DMS53 (cell line): ENCODE measurements at places on chromosomes 7 and 10.

DNA sequence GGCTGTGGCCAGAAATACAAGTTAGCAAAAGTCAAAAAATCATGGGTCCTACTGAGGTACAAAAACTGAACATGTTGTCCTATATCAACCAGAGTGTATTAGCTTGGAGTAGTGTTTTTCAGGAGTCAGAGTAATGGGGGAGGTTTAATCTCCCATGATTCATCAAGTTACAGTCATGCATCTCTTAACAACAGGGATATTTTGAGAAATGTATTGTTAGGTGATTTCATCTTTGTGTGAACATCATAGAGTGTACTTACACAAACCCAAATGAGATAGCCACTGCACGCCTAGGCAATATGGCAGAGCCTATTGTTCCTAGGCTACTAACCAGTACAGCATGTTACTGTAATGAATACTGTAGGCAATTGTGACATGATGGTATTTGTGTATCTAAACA is 14.9 kb upstream of the TES start:
- DNase-seq = peak; percentile 17

- no peak for DNase-seq
These were observed 75.2 kb upstream of the TNS3 start for GRCh38 chr7:47657126-47657525.

DNA sequence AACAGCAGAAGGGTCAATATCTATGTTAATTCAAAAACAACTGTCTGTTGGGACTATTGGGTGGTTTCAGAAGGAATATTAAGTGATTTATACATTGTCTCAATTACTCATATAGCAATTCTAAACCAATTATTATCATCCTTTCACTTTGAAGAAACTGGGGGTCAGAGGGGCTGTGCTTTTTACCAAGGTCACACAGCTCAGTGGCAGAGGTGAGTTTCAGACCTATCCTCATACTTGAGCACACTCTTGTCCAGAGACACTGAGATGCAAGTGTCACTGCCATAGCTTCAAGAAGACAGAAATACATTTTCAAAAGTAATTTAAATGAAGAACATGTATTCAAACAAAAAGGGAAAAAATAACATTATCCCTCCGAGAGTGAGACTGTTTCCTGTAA is 195.3 kb downstream of the ARL4A start:
- no peak for DNase-seq

DNA sequence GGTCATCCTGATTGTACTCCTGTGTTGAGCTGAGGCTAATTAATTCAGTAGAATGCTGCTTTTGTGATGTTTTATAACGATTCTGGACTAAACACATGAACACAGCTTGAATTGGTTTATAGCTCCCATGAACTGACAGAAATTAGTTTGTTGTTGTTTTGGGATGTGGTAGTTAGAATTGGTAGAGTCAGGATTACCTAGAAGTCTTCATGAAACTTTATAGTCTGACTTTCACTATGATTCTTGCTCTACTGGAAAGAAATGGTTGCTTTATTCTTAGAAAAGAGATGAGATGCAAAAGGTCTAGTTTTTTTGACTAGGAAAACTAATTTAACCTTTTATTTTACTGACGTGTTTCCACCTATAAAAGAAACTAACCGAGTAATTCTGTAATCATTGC is 23.4 kb upstream of the TRUB1 start:
- no peak for DNase-seq

- no peak for DNase-seq
These were observed 19.2 kb downstream of the PDK4 start for GRCh38 chr7:95577137-95577536.

DNA sequence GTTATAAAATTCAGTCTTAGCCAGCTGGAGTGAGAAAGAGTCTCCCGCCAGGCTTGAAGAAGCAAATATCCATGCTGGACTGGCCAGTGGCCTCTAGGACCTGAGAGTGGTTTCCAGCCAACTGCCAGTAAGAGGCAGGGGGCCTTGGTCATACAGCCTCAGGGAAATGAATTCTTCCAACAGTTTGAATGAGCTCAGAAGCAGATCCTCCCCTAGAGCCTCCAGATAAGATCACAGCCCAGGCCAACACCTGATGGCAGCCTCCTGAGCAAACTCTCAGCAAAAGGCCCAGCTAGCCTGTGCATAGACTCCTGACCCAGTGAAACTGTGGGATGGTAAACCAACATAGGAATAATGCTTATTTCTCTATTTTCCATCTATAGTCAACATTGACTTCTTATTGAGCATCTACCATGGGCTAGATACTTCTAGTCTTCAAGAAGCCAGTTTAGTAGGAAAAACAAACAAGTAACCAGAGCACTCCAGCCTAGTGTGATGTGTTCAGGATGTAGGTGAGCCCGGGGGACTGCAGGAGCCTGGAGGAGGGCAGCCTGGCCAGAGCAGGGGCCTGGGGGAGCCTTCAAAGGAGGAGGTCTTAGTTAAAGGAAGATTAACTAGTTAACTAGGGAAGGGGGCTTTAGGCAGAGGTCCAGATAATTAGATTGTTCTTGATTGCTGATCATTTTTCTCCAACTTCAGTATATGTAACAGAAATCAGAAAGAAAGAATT is 115.4 kb upstream of the ADO start:
- no peak for DNase-seq

DNA sequence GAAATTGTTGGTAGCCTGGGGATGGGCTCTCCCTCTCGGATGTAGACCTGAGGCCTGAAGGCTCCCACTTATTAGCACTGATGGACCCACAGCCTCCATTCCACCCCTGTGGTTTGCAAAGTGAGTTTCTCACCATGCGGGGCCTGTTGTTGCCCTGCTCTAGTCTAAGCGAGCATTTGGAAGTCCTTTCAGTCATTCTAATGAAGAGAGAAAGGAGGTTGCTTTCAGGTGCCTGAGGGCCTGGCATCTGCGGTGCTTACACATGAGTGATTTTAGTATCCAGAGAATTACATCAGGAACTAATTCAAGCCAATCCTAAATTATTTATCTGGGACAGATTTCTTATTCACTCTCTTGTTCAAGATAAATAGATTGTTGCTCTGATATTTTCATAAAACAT is 61.6 kb downstream of the NAMPT start:
- no peak for DNase-seq

DNA sequence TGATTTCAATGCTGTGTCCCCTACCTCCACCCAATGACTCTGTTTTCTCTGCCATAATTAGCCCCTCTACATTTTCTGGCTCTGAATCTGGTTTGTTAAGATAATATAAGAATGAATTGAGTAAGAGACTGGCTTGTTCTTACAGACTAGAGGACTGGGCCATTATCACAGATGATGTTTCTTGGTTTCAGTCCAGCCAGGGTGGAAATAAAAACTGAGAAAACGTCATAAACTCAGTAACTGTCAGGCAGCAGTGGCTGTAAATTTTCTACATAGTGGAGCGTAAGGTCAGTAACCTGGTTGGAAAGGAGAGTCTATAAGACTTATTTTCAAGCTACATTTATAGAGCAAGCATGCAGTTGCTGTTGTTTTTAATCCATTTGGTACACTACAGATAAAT is 485.4 kb downstream of the HTR7 start:
- DNase-seq = no peak

- DNase-seq = peak; percentile 92
These were observed 14.4 kb downstream of the COL28A1 start for GRCh38 chr7:7521259-7521658.

DNA sequence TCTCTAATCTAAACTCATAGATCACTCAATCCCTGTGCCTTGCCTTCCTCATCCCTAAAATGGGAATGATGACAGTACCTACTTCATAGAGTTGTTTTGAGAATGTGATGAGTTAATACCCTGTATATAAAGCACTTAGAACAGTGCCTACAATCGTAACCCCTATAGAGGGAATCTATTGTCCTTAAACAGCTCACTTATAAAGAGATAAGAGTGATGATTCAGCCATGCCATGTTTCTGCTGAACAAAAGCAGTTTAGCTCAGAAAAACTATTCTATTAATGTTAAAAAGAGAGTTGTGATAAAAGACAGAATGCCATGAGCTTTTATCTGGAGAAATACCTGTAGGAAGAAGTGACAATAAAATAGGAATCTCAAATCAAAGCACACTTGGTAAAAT is 63.6 kb downstream of the CUBN start:
- DNase-seq = no peak
